NCI-H774 (cell line): ENCODE measurements at places on chromosomes 11 and 22.

DNA sequence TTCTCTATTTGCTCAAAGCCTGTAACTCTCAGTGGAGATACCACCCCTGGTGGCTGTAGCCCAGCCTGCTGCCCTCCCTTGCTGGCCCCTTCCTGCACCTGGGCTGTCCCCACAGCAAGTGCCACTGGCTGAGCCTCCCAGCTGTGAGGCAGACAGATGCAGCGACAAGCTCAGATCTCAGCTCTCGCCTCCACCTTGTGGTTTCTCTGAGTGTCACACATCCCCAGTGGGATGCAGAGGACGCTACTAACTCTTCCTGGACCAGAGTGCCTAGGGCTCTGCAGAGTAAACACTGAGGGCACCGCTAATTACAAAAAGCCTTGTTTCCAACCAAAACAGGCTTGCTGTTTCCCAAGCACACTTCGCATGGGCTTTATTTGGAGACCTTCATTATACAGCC is 8.9 kb downstream of the YPEL1 start:
- no peak for DNase-seq

DNA sequence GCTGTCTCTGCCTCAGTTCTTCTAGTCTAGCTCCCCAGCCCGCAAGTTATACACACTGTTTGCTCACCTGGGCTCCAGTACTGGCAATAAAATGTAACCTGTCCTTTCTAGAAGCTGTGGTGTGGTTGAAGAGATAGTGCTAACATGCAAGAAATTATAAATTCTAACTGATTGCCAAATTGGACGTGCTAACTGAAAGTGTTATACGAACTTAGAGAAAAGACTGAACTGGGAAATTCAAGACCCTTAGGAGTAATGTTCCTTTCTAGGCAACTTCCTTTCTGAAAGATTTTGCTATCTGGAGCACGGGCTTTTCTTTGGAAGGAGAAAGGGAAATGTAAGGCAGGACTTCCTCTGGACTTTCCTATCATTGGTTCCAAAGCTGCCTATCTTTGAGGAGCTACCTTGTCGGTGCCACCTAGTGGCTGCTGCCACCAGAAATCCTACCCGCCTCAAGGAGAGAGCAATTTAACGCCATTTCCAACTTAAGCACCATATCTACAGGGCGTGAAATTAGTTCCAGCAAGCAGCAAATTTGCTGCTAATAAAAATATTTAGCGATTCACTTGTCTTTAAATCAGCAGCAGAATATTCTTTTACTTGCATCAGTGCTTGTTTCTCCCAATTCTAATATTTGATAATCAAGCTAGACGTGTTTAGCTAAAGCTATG is 12.7 kb upstream of the TMEM218 start:
- DNase-seq, result peak; percentile 18

DNA sequence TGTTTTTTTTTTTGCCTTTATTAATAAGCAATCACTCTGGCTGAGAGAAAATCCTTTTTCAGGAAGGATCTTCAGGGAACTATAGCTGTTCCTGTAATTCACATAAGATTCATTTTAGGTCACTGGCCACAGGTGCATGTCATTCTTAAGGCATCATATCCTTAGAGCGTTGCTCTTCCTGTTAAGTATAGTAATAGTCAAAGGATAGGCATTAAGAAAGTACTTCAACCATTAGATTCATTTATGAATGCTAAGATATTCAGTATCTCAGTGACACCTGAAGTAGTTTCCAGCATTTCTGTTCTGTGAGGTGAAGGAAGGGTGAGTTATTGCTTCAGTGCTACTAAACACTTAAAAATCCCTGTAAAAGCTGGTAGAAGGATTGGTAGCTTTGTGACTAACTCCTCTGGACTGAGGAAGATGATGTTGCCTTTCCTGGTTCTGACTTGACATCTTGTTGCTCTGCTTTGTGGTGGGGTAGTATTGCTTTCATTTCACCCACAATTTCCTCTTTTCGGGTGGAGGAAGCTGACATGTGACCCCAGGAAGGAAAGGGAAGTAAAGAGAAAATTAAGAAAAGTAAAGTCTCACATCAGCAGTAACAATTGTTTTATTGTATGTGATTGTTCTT is 34.7 kb downstream of the RNF169 start:
- DNase-seq, result no peak

DNA sequence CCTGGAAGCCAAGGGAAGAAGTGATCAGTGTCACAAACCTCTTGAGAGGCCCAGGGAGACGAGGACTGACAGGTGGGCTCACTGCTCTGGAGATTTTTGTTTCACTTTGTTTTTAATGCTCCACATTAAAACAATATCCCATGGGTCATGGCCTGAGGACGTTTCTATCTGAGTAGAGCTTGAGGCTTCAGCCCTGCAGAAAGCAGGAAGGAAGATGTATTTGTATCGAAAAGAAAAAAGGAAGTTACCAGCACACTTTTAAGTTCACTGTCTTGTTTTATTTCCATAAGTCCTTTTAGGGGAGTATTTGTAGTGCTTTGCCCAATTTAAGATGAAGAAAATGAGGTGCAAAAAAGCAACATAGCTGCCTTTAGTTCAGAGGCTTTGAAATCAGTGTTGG is 191.1 kb downstream of the GRIK4 start:
- no peak for DNase-seq

DNA sequence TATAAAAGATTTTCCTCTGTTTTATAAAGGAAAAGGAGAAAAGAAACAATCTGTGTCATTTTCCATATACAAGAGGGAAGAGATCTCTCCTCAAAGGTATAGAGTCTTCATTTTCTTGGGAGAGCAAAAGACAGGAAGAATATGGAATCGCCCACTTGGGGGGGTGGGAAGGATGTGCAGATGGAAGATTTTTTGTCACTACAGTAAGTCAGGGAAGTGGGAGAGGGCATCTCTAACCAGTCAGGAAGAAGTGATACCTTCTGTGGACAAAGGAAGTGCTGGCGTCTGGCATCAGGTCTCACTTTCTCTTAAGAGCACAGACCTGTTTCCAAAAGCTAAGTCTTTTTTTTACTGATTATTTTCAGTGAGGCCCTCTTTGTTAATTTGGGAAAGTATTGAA is 1.4 kb downstream of the PRR14L start:
- no peak for DNase-seq

- no peak for DNase-seq
Measured at GRCh38 chr22:33757802-33758483, 162.3 kb downstream of the LARGE1 start.

DNA sequence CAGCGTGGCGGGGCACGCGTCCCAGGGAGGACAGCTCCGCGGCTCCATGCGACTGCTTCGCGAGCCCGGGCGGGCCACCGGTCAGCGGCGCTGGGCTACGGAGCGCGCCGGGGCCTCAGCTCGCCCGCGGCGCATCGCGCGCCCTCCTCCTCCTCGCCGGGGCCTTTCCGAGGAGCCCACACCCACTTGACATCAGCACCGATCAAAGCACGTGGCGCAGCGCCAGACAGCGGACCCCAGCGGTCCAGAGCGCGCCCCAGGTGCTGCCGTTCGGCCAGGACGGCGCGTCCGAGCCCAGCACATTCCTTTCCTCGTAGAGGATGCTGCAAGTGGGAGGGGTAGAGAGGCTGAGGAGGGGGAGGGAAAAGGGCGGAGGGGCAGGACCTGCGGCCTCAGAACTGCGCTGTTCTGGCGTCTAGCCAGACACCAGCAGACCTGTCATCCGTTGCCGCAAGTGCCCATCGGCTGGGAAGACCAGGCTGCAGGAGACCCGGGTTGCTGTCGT is 88.6 kb downstream of the PLEKHA7 start:
- peak; percentile 60 for DNase-seq

GRCh38 chr22:26921726-26922125 is 264.3 kb downstream of the MIAT start:
- DNase-seq, result no peak

GRCh38 chr22:33476206-33476605 is 418.0 kb upstream of the SYN3 start:
- no peak for DNase-seq

GRCh38 chr11:14312736-14313438 is 46.1 kb downstream of the RRAS2 start:
- no peak for DNase-seq

GRCh38 chr11:128693416-128693712 is 508 bp upstream of the FLI1 start:
- no peak for DNase-seq

DNA sequence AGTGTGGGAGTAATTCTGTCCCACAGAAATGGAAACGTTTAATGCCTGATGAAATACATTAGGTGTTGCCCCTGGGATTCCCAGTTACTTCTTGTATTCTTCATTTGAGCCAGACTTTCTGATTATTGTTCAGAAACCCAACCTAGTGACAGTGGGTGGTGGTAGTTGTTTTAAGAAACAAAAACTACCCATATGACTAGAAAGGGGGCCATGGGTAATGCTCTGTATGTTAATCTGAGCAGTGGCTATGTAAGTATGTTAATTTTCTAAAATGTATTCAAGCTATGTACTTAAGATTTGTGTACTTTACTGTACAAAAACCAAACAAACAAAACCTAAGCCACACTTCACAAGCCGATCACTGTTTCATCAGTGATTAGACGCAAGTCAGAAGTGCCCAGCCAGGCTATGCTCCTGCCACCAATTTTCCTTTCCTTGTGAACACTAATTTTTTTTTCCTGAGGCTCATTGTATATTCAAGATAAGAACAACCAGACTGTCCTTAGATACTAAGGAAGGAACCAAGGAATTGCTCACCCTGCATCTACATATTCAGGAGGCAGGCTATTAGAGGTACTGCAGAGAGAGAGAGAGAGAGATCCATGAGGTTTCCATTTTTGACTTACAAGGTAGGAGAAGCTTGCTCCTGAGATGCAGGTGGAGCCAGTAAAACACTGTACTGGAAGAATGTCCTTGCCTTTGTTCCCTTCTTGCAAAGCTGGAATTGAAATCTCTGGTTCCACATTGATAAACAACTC is 122.7 kb downstream of the DBX1 start:
- DNase-seq, result peak; percentile 23

GRCh38 chr11:17406818-17407149 is 18.3 kb upstream of the KCNJ11 start:
- no peak for DNase-seq

GRCh38 chr11:24513479-24514218 is 16.8 kb downstream of the LUZP2 start:
- no peak for DNase-seq

DNA sequence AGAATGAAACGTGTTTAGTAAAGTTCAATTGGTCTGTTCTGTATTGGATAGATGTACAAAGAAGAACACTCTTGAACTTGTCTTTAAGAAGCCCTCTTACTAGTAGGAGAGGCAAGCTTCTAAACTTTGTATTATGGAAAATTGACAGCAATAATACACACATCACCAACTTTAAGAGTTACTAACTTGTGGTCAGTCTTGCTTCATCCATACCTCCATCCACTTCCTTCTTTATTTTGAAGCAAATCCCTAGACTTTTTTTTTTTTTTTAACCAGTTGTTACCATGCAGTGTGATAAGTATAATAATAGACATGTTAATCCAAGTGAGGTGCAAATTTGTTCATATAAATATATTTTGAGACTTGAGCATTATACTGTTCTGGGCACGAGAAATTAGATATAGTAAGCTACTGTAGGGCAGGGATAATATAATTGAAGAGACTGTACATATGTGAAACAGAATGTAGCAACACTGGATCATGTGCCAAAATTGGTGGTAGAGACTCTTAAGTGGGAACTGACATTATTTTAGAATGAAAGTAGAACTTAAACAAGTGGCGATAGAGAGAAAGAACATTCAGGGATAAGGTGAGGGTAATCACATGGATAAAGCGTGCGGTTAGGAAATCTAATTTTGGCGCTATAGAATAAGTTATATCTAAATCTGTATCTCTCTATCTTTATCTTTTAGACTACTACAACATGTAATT is 6.5 kb downstream of the FAR1 start:
- no peak for DNase-seq

DNA sequence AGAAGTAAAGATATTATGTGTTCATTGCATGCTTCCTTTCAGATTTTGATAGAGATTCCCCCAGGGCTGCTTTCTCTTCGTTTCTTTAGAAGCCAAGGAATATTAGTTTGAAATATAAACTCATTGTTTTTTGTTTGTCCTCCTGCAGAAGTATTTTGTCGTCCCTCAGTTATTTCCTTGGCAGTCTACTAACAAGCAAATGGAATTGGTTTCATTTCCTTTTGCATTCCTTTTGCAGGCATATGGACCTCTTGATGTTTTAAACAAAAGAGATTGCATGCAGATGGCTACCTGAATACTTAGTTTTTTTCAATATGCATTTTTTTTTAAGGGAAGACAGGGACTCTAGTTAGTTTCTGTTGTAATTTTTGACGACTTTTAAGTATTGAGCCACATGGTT is 62.2 kb downstream of the BCL2L13 start:
- DNase-seq, result no peak

GRCh38 chr22:45164270-45165088 is 754 bp downstream of the NUP50 start:
- DNase-seq, result no peak

GRCh38 chr22:26619510-26619909 is 1.7 kb upstream of the CRYBB1 start:
- DNase-seq, result no peak

DNA sequence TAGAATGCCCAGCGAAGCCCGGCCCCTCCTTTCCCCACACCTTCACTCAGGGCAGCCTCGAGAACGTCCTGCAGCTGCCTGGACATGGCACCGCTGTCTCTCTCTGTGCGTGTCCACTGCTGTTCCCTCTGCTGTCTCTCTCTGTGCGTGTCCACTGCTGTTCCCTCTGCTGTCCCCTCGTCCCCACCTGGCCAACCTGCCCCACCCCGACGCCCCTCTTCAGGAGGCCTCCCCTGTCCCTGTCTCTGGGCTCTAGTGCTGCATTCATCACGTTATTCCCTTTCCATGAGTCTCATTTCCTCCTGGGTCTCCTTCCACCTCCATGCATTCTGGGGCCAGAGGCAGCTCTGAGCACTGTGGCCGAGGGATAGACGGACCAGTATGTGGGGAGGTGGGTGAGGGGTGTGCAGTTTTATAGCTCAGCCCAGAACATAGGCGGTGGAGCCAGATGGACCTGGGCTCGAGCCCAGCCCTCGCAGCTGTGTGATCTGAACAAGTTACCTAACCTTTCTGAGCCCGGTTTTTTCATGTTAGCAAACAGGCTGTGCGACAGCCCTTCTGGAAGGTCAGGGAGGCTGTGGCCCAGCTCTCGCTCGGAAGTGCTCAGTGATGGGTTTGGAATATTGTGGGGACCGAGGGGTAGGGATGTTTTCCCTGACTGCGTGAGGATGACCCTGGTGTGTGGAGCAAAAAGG is 41.9 kb upstream of the SMIM38 start:
- DNase-seq, result no peak

DNA sequence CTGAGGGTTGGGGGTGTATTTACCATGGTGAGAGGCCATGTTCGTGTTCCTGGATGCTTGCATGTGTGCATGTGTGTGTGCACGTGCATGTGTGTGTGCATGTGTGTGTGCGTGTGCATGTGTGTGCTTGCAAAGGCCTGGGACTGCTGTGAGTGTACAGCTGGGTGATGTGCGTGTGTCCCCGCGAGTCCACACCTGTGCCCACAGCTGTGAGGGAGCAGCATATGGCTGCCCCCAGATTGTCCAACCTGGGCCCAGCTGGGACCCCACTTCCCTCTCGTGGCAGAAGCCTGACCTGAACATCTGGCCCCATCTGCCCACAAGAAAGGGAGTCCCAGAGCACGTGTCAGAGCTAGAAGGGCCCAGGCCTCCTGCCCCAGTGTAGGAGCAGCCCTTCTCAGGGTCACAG is 8.4 kb upstream of the CD248 start:
- no peak for DNase-seq
